HuH-7.5 (cell line): ENCODE measurements at places on chromosomes 2 and 18.

DNA sequence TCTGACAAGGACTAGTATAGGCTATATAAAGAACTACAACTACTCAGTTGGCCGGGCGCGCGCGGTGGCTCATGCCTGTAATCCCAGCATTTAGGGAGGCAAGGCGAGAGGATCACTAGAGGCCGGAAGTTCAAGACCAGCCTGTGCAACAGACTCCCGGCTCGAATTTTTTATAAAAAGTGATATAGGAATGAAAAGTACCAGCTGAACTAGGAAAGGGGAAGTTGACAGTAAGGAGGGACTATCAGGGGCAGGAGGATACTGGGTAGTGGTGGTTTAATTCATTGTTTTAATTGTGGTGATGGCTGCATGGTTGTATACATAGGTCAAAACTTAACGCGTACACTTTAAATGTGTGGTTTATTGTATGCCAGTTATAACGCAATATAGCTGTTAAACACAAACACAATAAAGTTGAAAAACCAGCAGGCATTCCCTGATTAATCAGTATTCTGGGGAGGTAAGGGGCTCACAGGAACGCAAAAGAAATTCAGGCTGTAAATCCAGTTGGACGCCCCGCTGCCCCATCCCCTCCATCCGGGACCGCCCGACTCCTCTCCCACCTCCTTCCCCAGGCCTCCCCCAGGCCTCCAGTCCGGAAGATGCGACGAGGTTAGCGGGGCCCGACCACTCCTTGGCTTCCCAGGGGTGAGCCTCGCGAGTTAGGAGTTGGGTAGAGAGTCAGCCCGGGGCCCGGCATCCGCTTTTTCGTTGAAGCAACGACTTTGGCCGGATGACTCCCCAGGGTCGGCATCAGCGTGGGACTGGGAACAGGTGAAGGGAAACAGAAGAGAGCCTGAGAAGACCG lies 746 bp upstream of the POLR1B start:
- DNase-seq: peak; percentile 52

GRCh38 chr18:24486684-24487083 lies 26.2 kb downstream of the HRH4 start:
- DNase-seq: no peak

- DNase-seq: peak; percentile 63
These were observed 34.6 kb downstream of the TGFBRAP1 start for GRCh38 chr2:105294844-105295481.

- DNase-seq: no peak
These were observed 241.4 kb upstream of the ACVR2A start for GRCh38 chr2:147603447-147603846.

DNA sequence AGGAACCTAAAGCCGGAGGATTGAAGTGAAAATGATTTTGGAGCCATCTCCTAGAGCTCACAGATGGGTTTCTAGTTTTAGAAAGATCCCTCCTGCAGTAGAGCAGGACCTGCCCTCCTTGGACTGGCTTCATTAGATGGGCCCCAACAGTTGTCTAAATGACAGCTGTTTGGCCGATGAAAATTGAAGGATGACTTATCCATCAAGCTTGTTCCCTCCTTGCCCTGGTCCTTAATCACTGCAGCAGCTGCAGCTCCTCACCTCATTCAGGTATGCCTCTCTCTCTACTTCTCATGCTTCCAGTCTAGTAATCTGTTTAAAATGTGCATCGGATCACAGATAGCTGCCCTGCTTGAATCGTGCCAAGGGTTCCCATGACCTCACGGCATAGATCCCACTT lies 677.6 kb downstream of the BCL11A start:
- DNase-seq: no peak
